ENCODE measurements at places on chromosomes 4 and X.

DNA sequence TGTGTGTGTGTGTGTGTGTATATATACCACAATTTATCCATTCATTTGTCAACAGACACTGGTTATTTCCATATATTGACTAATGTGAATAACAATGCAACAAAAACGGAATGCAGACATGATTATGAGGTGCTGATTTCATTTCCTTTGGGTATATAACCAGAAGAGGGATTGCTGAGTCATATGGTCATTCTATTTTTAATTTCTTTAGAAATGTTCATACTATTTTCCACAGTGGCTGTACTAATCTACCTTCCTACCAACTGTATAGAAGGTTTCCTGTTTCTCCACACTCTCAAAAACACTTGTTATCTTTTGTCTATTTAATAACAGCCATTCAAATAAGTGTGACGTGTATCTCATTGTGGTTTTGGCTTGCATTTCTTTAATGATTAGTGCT lies 269.9 kb downstream of the OPHN1 start:
- DNase-seq, result no peak

- DNase-seq, result no peak
These were observed 288.7 kb upstream of the CTSO start for GRCh38 chr4:156242390-156242789.

GRCh38 chr4:180949424-180950213 lies 1293.6 kb upstream of the TENM3 start:
- DNase-seq, result no peak

DNA sequence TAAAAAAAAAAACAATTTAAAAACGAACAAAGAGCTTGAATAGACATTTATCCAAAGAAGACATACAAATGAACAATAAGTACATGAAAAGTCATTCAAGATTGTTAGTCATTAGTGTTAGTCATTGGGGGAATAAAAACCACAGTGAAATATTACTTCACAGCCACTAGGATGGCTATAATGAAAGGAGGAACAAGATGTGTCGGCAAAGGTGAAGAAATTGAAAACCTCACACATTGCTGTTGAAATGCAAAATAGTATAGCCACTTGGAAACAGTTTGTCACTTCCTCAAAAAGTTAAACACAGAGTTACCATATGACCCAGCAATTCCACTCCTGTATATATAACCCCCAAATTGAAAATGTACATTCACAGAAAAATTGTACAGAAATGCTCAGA lies 45.2 kb upstream of the SLC39A8 start:
- DNase-seq, result no peak

- DNase-seq, result no peak
These were observed 56.8 kb upstream of the PRDX4 start for GRCh38 chrX:23610495-23610894.

DNA sequence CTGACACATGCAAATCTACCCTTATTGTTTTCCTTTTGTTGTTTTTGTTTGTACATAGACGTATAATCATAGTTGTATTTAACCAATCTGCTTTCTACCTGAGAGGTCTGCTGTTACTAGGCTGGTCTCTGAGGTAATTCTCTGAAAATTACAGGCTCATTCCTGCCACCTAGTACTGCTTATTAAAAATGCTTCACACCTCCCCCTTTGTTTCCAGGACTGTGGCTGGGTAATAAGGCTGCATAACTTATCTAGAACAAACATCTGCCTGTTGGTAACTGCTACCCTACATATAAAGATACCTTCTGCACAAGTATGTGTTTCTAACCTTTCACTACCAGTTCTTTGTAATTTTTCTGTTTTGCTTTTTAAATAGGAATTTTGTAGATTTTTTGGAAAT lies 34.2 kb downstream of the COX7B2 start:
- DNase-seq, result no peak

GRCh38 chrX:120145295-120145925 lies 13.0 kb upstream of the RHOXF2 start:
- no peak for DNase-seq

- DNase-seq, result no peak
These were observed 17.1 kb downstream of the FBXO8 start for GRCh38 chr4:174266416-174266815.

DNA sequence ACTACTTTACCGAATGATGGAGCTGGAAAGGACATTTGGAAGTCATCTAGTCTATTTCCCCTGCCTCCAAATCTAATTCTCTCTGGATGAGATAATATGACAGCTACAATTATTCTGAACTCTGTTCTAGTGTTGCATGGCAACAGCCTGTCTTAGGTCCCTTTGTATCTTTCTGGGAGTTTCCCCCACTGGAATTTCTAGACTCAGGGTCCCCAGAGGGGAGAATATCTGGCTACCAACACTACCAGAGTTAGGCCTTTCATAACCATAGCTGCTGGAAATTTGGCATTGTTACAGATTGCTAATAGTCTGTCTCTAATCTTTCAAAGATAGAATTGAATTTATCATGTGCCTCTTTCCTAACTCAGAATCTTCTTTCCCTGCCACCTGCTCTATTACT lies 4.5 kb downstream of the MSN start:
- no peak for DNase-seq

- DNase-seq, result no peak
These were observed 45.7 kb upstream of the PRSS12 start for GRCh38 chr4:118398226-118399090.

DNA sequence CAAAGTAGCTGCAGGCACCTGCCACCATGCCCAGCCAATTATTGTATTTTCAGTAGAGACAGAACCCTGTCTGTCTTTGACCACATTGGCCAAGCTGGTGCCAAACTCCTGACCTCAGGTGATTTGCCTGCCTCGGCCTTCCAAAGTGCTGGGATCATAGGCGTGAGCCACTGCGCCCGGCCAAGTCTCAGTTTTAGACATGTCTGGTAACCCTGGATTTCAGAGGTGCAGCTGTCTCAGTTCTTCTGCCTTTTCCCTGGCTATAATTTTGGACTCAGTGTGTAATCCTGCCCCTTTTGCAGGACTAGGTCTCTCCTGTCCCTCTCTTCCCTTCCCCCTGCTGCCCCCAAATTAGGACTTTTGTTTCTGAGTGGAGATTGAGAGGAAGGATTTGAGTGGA lies 46.6 kb downstream of the FAM193A start:
- DNase-seq, result no peak

DNA sequence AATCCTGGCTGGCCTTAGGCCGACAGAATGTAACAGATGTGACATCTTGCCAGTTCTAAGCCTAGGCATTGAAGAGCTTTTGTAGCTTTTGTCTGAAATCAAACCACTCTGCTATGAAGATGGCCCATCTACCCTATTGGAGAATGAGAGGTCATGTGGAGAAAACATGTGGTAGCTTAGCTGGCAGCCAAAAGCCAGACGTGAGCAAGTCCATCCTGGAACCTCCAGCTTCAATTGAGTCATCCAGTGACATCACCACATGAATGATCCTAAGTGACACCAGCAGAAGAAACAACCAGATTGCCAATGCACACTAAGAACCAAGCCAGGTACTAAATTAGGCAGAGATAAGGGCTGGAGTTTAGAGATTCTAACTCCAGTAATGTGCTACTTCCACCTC lies 154.8 kb upstream of the ZFP42 start:
- no peak for DNase-seq

GRCh38 chr4:67635331-67635730 lies 65.6 kb downstream of the UBA6 start:
- no peak for DNase-seq

- no peak for DNase-seq
These were observed 460.9 kb downstream of the GABRG1 start for GRCh38 chr4:45663003-45663402.

DNA sequence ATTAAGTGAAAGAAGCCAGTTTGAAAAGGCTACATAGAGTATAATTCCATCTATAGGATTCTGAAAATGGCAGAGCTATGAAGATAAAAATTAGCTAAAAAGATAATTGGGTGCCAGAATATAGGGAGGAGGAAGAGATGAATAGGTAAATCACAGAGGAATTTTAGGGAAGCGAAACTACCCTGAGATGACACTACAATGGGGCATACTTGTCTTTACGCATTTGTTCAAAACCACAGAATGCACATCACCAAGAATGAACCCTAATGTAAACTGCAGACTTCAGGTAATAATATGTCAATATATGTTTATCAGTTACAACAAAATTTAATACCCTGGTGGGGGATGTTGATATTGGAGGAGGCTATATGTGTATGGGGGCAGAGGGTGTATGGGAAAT lies 1342.9 kb downstream of the ADGRL3 start:
- DNase-seq, result no peak

GRCh38 chr4:166839615-166840251 lies 394.6 kb downstream of the SPOCK3 start:
- no peak for DNase-seq

DNA sequence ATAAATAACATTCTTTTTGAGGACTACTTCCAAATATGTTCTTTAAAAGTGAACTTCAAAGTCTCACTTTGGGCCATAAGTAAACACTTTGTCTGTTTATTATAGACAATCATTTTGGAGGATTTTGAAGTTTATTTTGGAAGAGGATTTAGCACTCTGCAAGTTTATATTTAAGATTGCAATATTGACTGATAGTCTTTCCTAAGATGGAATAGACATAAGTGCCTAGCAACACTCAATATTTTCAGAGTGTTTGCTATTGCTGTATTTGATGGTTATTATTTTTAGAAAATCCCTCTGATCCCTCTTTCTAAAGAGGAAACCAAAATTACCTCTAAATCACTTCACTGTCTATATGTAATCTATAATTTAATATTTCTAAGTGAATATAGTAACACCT lies 42.8 kb upstream of the MAD2L1 start:
- DNase-seq, result no peak

DNA sequence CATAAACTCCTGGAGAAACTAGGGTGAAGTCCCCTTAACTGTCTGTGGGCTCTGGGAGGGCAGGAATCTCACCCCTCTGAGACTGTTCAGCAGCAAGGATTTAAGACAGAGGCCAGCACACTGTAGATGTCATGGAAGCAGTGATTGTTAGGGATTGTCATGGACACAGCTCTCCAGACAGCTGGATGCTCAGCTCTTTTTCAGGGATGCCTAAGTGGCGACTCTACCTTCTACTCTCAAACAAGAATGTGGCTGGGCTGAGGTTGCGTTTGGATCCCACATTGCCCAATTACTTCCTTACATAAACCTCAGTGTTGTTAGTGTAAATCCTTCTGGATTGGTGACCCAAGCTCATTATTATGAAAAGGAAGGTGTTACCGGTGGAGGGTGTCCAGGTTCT lies 291.9 kb upstream of the VCX3A start:
- DNase-seq, result no peak

- DNase-seq, result no peak
These were observed 33.1 kb downstream of the DCTD start for GRCh38 chr4:182884040-182884439.

GRCh38 chr4:155473420-155474095 lies 96.8 kb upstream of the MAP9 start:
- no peak for DNase-seq

- no peak for DNase-seq
These were observed 34.6 kb upstream of the TBC1D9 start for GRCh38 chr4:140790765-140791164.

- DNase-seq, result no peak
These were observed 15.9 kb downstream of the MID1IP1 start for GRCh38 chrX:38817004-38817703.

GRCh38 chrX:119389214-119389613 lies 9.9 kb upstream of the SLC25A43 start:
- DNase-seq, result no peak

GRCh38 chr4:140854168-140854567 lies 98.0 kb upstream of the TBC1D9 start:
- DNase-seq, result no peak

DNA sequence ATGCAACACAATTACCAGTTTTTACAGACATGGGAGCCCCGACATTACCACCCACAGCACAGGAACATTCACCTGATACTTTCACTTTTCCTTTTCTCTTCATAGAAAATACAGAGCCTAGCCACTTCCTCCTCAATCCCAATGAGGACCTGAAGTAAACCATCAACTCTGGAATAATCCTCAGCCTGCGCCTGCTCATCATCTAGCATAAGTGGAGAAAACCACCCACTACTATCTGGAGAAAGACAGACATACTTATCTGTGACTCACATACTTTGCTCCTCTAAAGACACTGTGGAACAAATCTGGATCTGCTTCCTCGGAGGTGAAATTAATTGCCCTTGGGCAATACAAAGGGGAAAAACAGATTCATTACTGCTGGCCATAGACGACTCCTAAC lies 47.8 kb downstream of the ZCCHC13 start:
- no peak for DNase-seq

DNA sequence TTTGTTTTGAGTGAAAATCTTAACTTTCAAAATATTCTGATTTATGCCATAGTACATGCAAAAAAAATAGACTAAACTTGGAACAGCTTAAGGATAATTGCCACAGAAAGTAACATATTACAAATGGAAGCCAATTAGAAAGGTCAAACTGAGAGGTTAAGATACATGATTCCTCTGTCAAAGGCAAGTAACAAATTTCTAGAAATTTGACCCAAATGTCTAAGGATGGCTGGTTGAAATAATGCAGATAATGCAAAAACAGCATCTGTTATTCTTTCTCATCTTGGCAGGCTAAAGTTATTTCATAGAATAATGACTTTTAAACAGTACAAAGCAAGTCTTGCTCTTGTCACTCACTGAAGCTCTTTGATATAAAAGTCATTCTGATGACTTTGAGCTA lies 10.5 kb downstream of the FGF5 start:
- no peak for DNase-seq

GRCh38 chr4:78218260-78218659 lies 161.1 kb downstream of the FRAS1 start:
- DNase-seq, result no peak

DNA sequence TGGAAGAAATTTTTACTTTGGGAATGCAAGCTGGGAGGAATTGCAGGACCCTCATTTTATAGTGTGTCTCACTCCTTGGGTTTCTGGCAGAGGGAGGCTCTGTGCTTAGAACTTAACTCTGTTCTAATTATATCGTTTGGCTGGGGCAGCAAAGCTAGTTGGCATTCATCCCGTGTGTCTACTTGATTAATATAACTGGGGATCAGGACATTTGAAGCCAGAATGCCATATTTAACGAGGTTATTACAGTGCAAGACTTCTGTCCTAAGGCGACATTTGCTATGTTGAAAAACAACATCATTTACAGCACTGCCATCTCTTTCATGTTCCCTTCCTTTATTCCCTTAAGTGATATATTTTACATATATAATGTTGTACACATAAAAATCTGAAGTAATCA lies 179.1 kb upstream of the TBC1D9 start:
- DNase-seq, result no peak

DNA sequence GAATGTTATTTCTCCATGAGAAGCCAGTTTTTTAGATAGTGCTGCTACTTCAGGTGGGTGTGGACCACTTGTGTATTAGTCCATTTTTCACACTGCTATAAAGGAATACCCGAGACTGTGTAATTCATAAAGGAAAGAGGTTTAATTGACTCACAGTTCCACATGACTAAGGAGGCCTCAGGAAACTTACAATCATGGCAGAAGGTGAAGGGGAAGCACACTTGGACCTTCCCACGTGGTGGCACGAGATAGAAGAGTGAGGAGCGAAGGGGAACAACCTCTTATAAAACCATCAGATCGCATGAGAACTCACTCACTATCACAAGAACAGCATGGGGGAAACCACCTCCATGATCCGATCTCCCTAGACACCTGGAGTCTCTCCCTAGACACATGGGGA lies 3.4 kb upstream of the PPID start:
- no peak for DNase-seq

- peak; percentile 7 for DNase-seq
These were observed 149.7 kb downstream of the RRAGB start for GRCh38 chrX:55867181-55867651.

- no peak for DNase-seq
These were observed 106.1 kb downstream of the PDGFC start for GRCh38 chr4:156865451-156865850.

Measured in T-helper 1 cell (primary cell).